ENCODE measurements at places on chromosomes 16 and 17. TPM values are rescaled to one million over a fixed set of nuclear protein-coding genes. Genes with fewer than 3 reads are reported as not detected.
A peak's percentile ranks its signal among the peaks of the same experiment; 100 is the strongest.

- no peak overlapping the region for H3K4me3 ChIP-seq
- H3K27ac ChIP-seq: no peak overlapping the region
- H3K27me3 ChIP-seq: no peaks in the 10 kb centered on the region
- no peak for DNase-seq
These were observed 3.6 kb upstream of the CYTH1 start for GRCh38 chr17:78785663-78786057.

DNA sequence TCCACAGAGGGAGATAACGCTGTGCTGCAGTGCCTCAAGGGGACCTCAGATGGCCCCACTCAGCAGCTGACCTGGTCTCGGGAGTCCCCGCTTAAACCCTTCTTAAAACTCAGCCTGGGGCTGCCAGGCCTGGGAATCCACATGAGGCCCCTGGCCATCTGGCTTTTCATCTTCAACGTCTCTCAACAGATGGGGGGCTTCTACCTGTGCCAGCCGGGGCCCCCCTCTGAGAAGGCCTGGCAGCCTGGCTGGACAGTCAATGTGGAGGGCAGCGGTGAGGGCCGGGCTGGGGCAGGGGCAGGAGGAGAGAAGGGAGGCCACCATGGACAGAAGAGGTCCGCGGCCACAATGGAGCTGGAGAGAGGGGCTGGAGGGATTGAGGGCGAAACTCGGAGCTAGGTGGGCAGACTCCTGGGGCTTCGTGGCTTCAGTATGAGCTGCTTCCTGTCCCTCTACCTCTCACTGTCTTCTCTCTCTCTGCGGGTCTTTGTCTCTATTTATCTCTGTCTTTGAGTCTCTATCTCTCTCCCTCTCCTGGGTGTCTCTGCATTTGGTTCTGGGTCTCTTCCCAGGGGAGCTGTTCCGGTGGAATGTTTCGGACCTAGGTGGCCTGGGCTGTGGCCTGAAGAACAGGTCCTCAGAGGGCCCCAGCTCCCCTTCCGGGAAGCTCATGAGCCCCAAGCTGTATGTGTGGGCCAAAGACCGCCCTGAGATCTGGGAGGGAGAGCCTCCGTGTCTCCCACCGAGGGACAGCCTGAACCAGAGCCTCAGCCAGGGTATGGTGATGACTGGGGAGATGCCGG is 769 bp downstream of the CD19 start:
- no peaks in the 10 kb centered on the region for H3K36me3 ChIP-seq
- no peaks in the 10 kb centered on the region for H3K4me1 ChIP-seq
- H3K4me3 ChIP-seq: no peak overlapping the region

GRCh38 chr16:11302977-11303376 is 21.8 kb upstream of the PRM1 start:
- H3K4me1 ChIP-seq: peaks cover 2% of the 10 kb centered on the region
- no peak overlapping the region for H3K4me3 ChIP-seq
- H3K27me3 ChIP-seq: no peaks in the 10 kb centered on the region
- no peak overlapping the region for H3K27ac ChIP-seq
- DNase-seq: no peak

GRCh38 chr17:68460146-68460545 is 2.9 kb upstream of the WIPI1 start:
- no peak overlapping the region for H3K4me3 ChIP-seq
- H3K27ac ChIP-seq: no peak overlapping the region
- no peak for DNase-seq
- no peaks in the 10 kb centered on the region for H3K4me1 ChIP-seq

DNA sequence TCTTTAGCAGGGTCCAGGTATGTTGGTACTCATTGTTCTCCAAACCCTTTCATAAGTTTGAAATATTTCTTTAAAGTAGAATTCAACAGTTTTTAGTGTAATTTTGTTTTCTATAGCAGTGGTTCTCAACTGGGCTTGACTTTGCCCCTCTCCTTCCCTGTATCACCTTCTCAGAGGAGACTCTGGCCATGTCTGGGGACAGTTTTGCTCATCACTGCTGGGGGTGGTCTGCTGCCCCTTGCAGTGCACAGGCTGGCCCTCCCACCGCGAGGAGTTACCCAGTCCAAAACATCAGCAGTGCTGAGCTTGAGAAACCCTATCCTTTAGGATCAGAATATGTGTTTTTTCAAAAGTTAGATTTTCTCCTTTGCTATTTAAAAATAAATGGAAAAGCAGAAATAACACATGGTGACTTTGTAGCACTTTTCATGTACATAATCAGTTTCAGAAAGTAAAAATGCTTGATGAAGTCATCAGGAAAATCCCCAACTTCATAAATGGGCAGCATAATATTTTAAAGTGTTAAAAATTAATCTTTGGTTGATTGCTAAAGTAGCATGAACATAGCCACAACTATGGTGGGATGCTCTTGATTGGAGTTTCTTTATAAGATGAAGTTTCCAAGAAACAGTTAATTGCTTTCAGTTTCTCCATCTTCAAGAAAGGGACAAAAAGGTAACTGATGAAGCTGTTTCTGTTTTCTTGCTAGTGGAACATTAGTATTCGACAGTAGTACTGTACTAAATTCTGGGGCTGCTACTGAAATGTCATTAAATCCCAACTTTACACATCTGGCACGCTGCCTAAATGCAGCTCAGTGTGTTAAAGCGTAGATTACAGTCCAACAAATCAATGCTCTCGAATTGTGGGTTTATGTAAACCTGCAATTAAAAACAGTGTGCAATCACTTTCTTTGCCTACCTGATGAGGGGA is 70.3 kb downstream of the NETO2 start:
- DNase-seq: no peak
- no peaks in the 10 kb centered on the region for H3K27me3 ChIP-seq
- no peaks in the 10 kb centered on the region for H3K36me3 ChIP-seq
- no peaks in the 10 kb centered on the region for H3K4me1 ChIP-seq
- no peak overlapping the region for H3K27ac ChIP-seq
- no peak overlapping the region for H3K4me3 ChIP-seq

DNA sequence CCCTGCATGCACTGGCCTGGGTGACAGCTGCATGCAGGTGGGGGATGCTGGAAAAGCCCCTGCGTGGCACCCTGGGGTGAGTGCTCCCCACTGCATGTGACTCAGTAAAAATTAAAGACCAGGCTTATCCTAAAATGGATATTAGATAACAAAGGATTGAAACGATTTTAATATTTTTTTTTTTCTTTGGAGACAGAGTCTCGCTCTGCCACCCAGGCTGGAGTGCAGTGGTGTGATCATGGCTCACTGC is 334.9 kb downstream of the C16orf95 start:
- no peak for DNase-seq
- H3K27ac ChIP-seq: no peak overlapping the region
- no peak overlapping the region for H3K4me3 ChIP-seq

DNA sequence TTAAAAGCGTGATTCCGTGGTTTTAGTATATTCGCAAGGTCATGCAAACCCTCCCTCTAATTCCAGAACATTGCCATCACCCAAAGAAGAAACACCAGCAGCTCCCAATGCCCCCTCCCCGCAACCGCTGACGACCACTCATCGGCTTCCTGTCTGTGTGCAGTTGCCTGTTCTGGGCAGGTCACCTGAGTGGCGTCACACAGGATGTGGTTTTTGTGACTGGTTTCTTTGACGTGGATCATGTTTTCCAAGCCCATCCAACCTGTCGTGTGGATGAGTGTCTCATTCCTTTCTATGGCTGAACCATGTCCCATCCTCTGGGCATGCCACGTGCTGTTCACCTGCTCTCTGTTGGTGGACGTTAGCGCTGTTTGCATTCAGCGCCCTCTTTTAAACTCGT is 8.2 kb upstream of the ATP2C2 start:
- no peak overlapping the region for H3K4me3 ChIP-seq
- H3K27ac ChIP-seq: no peak overlapping the region
- H3K4me1 ChIP-seq: no peaks in the 10 kb centered on the region
- no peaks in the 10 kb centered on the region for H3K36me3 ChIP-seq

DNA sequence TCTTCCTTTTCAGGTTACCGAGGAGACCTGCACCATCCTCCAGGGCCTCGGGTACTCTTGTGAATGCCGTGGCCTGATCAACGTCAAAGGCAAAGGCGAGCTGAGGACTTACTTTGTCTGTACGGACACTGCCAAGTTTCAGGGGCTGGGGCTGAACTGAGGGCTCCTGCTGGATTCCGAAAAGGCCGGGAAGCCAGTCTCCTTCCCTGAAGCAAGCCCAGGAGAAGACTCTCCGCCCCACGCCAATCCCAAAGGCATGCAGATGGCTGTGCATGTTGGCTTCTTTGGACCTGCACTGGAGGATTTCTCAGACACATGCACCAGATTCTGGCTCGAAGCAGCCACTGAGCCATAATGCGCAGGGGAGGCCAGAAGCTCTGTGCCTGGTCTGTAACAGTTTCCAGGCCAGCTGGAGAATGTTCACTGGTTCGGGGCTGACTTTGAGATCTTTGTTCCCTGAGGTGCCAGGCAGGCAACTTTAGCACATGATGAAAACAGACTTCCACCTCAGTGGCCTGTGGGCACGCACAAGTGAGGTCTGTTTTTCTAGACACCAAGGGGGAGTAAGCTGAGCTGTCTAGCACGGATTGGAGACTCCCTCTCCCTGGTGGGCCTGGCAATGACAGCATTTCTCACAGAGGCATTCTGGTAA is 49.1 kb downstream of the ADCY7 start:
- no peaks in the 10 kb centered on the region for H3K36me3 ChIP-seq
- H3K27ac ChIP-seq: no peak overlapping the region
- no peaks in the 10 kb centered on the region for H3K27me3 ChIP-seq

GRCh38 chr17:31226373-31226772 is 70.7 kb downstream of the OMG start:
- no peaks in the 10 kb centered on the region for H3K36me3 ChIP-seq
- H3K4me3 ChIP-seq: no peak overlapping the region
- no peaks in the 10 kb centered on the region for H3K4me1 ChIP-seq
- no peak for DNase-seq
- no peak overlapping the region for H3K27ac ChIP-seq

DNA sequence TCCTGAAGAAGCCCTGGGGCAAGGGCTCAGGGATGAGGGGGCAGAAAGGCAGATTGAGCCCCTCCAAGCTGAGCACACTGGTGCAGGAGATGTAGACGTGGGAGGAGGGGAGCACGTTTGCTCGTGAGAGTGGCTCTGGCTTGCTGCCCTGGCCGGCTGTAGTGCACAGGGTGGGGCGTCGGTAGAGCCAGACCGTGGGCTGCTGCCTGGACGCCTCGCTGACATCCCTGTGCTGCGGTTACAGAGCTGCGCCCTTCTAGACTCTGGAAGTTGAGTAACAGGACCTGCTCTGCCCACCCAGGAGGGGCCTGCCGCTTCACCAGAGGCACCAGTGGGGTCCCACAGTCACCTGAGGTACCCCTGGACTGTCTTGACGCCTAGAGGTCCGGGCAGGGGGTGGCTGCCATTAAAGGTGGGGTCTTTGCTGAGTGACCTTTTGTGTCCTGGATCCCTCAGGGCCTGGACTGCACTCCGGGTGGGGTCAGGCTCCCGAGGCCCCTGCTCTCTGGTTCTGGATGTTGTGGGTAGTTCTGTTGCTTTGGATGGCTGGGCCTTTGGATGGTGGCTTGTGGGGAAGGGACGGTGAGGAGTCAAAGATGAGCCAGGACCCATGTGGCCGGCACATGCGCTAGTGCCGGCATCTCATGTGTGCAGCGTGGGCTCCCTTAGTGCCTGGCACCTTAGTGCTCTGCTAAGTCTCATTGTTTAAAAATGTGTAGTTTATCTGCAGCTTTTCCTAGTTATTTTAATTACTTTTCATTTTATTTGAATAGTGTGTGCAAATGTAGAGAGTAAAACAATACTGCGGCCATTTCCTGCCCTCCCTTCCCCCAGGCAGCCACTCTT is 41.7 kb downstream of the PGS1 start:
- H3K4me3 ChIP-seq: no peak overlapping the region
- DNase-seq: no peak
- no peak overlapping the region for H3K27ac ChIP-seq
- no peaks in the 10 kb centered on the region for H3K36me3 ChIP-seq
- H3K4me1 ChIP-seq: no peaks in the 10 kb centered on the region
- no peaks in the 10 kb centered on the region for H3K27me3 ChIP-seq

GRCh38 chr16:20866145-20866772 is 33.9 kb downstream of the DCUN1D3 start:
- DNase-seq: no peak
- H3K4me3 ChIP-seq: no peak overlapping the region
- H3K27ac ChIP-seq: peak overlapping the region; percentile 72
- no peaks in the 10 kb centered on the region for H3K27me3 ChIP-seq

GRCh38 chr16:11138022-11138768 is 117.8 kb downstream of the SOCS1 start:
- H3K4me3 ChIP-seq: no peak overlapping the region
- DNase-seq: no peak
- H3K36me3 ChIP-seq: no peaks in the 10 kb centered on the region
- no peaks in the 10 kb centered on the region for H3K4me1 ChIP-seq
- no peak overlapping the region for H3K27ac ChIP-seq
- H3K27me3 ChIP-seq: no peaks in the 10 kb centered on the region

GRCh38 chr17:75566416-75566815 is 21.2 kb upstream of the MYO15B start:
- DNase-seq: no peak
- H3K4me1 ChIP-seq: no peaks in the 10 kb centered on the region
- no peaks in the 10 kb centered on the region for H3K36me3 ChIP-seq
- H3K27me3 ChIP-seq: no peaks in the 10 kb centered on the region
- no peak overlapping the region for H3K27ac ChIP-seq
- H3K4me3 ChIP-seq: no peak overlapping the region

DNA sequence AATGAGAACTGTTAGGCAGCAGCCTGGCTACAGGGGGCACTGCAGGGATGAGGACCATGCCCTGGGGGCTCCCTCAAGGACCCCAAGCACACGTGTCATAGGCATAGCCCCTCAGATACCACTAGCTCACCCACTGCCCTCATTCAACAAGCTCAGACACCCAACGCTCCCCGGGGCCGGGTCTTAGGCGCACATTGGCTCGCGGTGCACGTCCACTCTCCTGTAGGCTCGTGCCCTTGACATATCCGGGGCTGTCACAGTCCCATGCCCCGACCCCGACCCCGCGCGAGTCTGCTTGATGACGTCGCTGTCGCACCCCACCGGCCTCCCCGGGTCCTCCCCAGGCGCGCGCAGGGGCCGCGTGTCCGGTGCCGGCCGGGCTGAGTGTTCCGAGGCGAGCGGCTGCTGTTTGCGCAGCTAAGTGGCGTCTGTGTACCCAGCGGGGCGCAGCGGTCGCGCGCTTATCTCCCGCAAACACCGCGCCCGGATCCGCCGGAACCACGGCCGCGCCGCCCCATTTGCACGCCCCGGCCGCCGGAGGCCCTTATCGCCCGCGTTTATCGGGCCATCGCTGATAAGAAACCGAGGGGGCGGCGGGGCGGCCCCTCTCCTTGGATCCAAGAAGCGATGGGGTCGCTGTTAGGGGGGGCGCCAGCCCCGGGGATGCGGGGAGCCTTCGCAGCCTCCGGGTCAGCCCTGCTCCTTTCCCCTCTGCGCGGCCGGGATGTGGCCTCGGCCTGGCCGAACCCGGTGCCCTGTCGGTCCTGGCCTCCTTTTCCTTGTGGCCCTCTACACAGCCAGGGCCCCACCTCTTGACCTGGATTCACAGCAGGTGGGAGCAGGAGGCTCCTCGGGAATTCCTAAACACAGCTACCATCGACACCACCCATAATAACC is 20.7 kb upstream of the NAGS start:
- H3K27ac ChIP-seq: no peak overlapping the region
- no peaks in the 10 kb centered on the region for H3K36me3 ChIP-seq
- peaks cover 5% of the 10 kb centered on the region for H3K27me3 ChIP-seq
- no peak for DNase-seq
- no peaks in the 10 kb centered on the region for H3K4me1 ChIP-seq

HSD17B1 gene
- not detected for total RNA-seq

TRPV3 gene
- 0.88 TPM for total RNA-seq

PRKCB gene
- total RNA-seq: 3.9 TPM

TBC1D16 gene
- 9.7 TPM for total RNA-seq

SGSH gene
- 37.9 TPM for total RNA-seq

ENO3 gene
- 2.8 TPM for total RNA-seq

QRICH2 gene
- total RNA-seq: 7.2 TPM

TBC1D28 gene
- not detected for total RNA-seq

TBC1D3D gene
- not detected for total RNA-seq

All from uterus (tissue), 4 donors.